ENCODE measurements at places on chromosomes 4 and X.
A peak's percentile ranks its signal among the peaks of the same experiment; 100 is the strongest.

DNA sequence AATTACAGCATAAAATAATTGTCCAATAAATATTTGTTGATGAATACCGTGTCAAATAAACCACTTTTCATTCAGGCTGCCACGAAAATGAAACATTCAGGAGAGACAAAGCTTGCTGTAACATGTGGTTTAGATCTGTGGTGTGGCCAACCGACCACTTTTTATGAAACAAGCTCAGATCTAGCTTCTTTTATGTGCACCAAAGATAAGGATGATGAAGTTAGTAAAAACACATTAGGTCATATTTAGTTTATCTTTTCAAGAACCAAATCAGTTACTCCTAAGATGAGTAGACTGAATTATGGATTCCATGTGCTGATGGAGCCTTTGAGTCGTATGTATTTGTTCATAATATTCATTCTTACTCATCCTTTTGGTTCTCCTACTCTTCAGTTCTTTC lies 35.8 kb downstream of the STOX2 start:
- DNase-seq, result no peak

DNA sequence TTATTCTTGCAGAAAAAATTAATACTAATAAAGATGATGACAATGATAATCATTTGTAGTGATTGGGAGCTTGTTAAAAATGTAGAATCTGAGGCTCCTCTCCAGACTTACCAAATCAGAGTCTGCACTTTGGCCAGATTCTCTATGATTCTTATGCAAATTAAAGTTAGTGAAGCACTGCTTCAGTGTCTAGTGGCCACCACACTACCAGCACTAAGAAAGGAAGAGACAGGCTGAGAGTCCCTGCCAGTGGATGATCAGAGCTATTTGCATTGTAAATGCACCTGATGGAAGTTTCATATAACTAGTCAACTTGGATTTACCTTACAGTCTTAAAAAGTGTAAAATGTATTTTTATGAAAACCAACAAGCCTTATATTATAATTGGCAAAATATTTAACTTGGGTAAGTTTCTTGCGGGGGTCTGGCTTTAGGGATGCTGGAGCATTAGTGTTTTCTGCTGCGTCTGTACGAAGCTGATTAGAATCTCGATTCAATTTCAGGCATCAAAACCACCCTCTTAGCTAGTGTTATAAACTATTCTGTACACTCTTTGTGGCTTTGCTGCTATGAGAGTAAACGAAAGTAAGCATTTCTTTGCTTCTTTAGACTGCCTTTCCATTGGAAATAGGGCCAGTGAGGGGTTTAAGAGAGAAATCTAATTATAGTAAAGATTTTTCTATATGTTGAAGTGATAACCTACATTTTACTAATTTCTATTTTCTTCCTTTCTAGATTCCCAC lies 114.1 kb downstream of the TLL1 start:
- no peak for DNase-seq

GRCh38 chrX:8738588-8739189 lies 6.8 kb upstream of the ANOS1 start:
- DNase-seq, result peak; percentile 18

DNA sequence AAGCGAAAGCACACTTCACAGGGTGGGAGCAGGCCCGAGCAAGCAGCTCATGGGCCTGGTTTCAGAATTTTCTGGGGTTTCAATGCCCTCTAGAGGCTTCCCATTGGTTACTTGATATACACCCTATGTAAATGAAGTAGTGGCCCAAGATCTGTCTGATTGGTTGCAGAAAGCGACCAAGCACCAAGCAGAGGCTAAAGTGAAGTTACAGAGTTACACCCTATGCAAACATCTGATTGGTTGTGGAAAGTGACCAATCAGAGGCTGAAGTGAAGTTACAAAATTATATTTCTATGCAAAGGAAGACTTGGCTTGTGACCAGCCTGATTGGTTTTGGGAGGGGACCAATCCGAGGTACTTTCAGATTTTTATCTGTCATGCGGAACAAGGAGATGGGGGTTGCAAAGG lies 8.2 kb downstream of the FHIP1A start:
- DNase-seq, result no peak

DNA sequence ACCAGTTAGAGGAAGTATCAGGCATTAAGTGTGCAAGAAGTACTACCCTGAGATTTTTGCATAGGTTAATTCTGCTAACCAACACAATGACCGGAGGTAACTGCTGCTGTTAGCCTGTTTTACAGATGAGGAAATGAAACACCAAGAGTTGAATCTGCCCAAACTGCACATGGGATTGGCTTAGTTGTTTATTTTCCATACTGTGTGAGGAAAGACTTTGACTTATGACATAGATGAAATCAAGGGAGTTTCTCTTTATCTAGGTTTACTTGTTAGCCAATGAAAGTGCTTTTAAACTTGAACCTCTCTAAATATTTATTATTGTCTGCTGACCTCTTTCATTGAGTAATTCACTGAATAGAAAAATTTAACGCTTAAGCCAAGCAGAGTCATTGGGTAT lies 10.3 kb downstream of the GUCY1B1 start:
- DNase-seq, result no peak

GRCh38 chr4:139319571-139319970 lies 17.3 kb upstream of the NDUFC1 start:
- DNase-seq, result no peak

- peak; percentile 56 for DNase-seq
These were observed 17.7 kb upstream of the AP1AR start for GRCh38 chr4:112213856-112214255.

- no peak for DNase-seq
These were observed 325.0 kb downstream of the FBXO8 start for GRCh38 chr4:173958445-173958844.

DNA sequence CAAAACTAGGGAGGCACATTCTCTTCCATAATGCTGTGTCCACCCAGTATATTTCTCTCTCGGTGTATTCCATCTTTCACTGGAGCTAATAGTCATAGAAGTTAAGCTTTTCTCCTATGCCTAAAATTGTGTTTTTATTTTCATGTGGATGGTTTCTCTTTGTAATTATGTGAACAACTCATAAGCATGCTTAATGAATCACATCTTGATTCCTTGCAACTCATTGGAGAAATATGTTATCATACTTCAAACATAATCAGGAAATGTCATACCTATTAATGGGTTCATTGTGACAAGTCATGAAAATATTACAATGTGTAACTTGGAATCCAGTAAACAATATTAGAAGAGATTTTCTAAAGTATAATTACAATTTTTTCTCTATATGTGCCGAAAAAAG lies 186.3 kb downstream of the SLC7A11 start:
- no peak for DNase-seq

DNA sequence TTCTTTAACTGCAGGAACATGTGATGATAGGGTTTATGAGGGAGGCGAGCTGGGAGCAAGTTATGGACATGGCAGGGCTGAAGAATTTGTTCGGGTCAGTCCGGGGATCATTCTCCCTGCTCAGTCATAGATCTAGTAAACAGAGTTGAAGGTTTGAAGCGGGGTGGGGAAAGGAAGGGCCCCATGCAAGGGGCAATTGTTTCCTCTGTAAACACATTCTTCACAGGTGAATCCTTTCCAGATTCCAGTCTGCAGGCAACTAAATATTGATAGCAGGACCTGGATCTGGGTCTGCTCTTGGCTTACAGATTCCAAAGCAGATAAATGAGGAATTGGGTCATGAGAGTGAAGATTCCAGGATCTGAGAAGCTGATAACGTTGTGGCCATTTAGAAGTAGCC lies 44.3 kb upstream of the ARHGAP24 start:
- no peak for DNase-seq

DNA sequence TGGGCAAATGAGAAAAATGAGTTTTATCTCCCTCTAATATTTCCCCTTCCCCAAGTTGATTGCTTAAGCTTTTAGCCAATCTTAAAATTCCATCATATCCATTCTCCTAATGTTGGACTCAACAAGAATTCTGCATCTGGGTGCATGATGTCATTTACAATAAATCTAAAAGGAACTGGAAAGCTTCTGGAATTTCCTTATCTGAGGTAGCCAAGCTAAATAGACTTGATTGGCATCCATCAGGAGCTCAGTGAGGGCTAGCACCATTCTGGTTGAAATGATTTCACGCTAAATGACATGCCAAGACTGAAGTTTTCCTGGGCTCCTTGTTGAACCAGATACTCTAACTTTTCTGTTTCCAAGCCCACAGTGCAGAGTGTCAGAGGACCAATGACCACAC lies 110.3 kb upstream of the SCML1 start:
- no peak for DNase-seq

DNA sequence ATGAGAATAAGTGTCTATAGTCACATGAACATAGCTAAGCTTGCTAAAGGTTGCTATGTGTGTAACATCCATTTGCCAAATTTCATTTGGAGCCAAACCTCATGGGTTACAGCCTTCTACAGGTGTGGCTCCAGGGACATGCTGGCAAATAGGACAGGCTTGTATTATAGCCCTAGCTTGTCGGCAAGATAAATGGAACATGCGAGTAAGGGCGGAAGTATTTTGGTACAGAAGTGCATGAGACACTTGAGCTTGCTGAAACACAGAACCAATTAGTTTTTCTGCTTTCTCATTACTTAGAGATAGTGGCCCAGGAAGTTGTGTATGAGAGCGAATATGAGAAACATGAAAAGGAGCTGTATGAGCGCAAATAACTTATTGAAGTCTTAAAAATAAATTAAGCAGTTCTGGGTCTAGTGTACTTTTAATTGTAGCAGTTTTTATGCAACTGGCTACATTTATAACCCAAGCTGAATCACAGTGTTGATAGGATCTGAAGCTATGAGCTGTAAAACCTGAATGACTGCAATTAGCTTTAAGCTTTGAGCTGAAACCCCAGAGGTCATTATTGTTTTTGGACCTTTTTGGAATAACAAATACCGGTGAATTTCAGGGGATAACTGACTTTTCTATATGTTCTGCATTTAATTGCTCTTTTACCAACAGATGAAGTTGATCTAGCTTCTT lies 64.6 kb downstream of the KDM5C start:
- no peak for DNase-seq

DNA sequence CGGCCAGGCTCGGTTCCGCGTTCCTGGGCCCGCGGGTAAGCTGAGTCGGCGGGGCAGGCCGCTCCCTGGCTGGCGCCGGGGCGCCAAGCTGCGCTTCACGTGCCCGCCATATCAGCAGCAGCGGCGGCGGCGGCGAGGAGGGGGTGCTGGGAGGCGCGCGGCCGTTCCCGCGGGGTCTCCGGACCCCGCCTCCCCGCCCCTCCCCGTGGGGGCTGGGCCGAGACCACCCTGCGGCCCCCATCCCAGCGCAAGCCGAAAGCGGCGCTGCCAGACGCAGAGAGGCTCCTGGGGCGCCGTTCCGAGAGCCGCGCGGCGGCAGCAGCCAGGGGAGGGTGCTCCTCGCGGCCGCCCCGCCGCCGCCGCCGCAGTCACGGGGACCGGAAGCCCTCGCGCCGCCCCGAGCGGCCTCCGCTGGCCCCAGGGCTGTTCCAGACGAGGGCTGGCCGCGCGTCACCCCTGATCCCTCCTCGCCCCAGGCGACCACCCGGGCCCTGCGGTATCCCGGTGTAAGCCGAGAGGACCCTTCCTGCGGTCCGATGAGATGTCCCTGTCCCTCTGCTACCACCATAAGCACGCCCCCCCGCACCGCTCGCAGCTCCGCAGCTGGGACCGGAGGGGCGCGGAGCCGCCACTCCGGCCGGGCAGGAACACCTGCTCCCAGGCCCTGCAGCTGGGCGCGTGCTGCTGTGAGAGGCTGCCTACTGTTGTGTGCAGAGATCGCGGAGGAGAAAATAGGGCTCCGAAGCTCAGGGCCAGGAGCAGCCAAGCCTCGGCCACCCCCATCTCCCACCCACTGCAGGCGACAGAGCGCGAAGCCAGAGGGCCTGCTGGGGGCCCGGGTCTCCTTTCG lies 7.5 kb upstream of the BCOR start:
- DNase-seq, result no peak

- peak; percentile 61 for DNase-seq
These were observed 5.5 kb upstream of the XIAP start for GRCh38 chrX:123854329-123854728.

DNA sequence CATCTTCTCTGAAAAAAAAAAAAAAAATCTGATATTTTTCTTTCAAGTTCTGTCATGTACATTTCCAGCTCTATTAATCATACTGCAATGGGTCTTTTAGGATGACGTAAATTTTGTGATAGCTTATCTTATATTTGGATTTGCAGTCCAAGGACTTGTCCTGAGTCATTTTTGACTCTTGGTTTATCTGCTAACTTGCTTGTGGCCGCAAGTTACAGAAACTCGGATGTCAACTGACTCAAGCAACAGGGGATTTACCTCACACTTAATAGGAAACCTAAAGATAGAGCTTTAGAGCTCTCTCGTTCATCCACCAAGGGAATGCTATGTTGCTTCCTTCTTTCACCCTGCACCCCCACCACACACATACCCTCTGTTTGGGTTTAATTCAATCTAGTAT lies 1433.8 kb upstream of the TENM3 start:
- no peak for DNase-seq

GRCh38 chr4:87932718-87933141 lies 42.8 kb upstream of the SPP1 start:
- no peak for DNase-seq

- no peak for DNase-seq
These were observed 32.7 kb downstream of the TMEM47 start for GRCh38 chrX:34624416-34624815.

DNA sequence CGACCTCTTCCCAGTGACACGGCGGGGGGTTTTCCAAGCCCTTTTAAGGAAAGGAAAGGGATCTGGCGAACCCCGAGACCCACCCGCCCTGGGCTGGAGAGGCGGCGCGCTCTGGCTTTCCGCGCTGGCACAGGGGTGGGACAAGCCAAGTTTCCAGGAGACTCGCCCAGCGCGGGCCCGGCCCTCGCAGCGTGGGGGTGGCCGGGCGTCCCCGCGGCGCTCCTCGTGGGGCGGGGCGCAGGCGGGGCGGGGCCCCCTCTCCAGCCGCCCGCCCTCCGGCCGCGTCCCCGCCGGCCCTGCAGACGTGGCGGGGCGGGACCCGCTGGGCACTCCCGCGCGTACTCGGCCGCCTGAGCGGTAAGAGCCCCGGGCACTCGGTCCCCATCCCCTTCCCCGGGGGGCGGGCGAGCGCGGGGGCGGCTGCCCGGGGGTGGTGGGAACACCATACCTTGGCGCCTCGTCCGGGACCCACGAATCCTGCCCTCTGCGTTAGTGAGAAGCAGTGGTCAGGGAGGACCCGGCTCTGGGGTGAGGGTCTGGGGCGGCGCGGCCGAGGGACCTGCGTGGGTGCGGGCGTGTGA lies at the start of gene FAM114A1:
TSS of gene FAM114A1 (plus strand) at position 329 of the 581 bp plus-strand sequence. CDS start 10,273 bp downstream, outside the sequence.
- DNase-seq, result peak; percentile 94

GRCh38 chrX:155645180-155645579 lies 32.4 kb upstream of the TMLHE start:
- no peak for DNase-seq

GRCh38 chr4:40401096-40401495 lies 66.0 kb downstream of the CHRNA9 start:
- no peak for DNase-seq

GRCh38 chrX:133089411-133089810 lies 7.5 kb downstream of the USP26 start:
- no peak for DNase-seq

DNA sequence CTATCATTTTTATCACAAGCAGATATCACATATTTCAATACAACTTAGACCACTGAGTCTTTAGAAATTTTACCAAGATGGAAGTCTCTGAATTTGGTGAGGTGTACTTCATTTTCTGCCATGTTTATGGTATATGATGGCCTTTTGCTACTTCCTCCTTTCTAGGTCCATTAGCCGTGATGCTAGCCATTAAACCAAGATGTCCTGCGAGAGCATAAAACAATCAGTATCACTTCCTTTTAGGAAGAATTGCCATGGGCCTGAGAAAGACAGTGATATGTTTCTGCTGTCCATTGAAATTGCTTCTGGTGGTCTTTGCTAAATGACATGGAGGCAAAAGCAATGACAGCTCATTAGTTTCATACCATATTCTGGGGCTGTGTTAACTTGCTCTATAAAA lies 1851.7 kb upstream of the IGFBP7 start:
- DNase-seq, result no peak

- no peak for DNase-seq
These were observed 127.5 kb upstream of the BMP3 start for GRCh38 chr4:80903020-80903419.

All from AG08395 (cell line).